Frontal cortex (tissue), 4 donors: ENCODE measurements at places on chromosomes 6 and 20.

DNA sequence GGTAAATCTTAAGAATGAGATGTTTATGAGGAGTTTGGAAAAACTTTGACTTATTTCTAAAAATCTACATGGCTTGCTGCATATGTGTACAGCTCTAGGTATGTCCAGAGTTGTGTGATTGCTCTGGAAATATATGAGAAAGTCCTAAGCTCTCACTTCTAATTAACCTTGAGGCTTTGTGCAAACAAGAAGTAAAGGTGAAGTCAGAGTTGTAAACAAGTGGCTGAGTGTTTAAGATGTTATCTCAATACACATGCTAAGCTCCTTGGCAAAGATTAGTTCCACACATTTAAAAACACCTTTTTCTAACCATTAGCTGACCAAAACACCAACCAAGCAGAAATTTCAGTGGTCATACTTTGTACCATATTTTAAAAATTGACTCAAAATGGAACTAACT lies 684.2 kb downstream of the HTR1B start:
- no peak for DNase-seq

DNA sequence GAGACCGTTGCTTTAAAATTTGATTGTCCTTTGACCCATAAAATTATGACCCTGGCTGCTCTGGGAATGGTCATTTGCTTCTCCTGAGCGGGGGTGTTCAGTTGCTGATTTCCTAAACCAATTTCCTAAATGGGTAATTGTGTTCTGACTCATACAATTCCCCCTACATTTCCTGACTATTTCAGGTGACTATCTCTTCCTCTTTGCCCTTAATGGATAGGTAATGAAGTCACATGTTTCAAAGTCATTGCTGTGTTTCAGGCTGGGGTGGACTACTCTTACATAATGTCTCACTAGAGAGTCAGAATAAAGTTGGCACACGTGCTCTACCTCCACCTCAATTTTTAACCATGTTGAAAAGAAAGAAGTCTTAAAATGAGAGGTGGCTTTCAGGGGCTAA lies 109.8 kb downstream of the DOK5 start:
- no peak for DNase-seq

GRCh38 chr6:53686355-53686940 lies 20.9 kb upstream of the KLHL31 start:
- no peak for DNase-seq

- DNase-seq: no peak
Observed at GRCh38 chr20:57614490-57615444, 5.5 kb downstream of the ZBP1 start.

- DNase-seq: no peak
Observed at GRCh38 chr6:73942592-73943186, 246.7 kb downstream of the CD109 start.

DNA sequence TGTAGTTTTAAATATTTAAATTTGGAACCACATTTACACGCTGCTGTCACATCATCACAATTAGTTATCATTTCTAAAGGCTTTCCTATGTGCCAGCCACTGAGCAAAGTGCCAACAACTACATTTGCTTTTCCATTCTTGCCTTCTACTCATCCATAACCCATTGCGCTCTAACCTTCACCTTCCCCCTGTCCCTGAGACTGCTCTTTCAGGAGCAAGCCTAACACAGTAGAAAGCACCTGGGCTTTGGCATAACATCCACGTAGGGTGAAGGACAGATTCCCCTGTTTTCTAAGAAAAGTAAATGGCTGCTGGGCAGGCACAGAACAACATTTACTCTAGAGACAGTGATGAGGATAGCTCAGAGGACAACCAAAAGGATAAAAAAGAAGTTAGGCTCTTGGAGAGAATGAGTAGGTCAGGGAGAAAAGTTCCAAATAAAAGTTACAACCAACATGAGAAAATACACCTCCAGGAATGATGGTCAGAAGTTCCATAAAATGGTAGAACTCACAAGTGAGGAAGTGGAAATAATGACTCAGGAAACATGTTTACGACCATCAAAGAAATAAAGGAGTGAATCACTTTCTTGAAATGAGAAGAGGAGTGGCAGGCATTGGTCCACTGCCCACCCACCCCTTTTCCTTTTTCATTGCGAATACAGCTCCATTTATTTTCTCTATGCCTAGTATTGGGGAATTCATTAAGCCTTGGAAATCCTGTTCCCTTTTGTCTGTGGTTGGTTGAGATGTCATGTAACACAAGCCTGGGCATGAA lies 77.2 kb downstream of the PFDN4 start:
- DNase-seq: no peak

- no peak for DNase-seq
Observed at GRCh38 chr20:4729265-4729664, 7.6 kb downstream of the PRND start.

GRCh38 chr6:154249499-154250298 lies 106.9 kb downstream of the IPCEF1 start:
- DNase-seq: no peak

GRCh38 chr6:50848989-50849795 lies 30.5 kb downstream of the TFAP2B start:
- no peak for DNase-seq

DNA sequence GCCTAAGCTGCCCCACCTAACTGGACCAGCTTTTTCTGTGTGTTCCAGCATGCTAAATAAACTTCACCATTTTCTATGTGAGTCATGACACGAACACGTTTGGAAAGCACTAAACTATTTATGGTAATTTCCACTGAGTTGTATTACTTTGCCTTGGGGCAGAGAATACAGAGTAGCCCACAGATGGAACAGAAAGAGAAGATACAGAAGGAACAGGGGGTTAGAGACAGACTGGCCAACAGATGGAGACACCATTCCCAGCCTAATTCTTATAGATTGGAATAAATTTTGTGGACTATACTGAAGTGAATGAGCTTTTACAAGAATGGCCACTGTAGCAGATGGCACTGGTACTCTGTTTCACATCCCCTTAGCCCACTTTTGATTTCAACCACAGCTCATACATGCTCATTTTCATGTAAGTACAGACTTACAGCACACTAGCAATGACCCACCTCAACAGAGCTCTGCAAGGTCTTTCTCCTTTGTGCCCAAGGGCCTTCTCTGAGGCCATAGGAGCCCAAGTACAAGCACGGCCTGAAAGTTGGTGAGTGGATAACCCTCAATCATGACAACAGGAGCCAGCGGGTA lies 13.1 kb upstream of the NT5DC1 start:
- no peak for DNase-seq
